Right atrium auricular region (tissue), 2 donors: ENCODE measurements at places on chromosomes 4 and X. TPM values are rescaled to one million over a fixed set of nuclear protein-coding genes. Genes with fewer than 3 reads are reported as not detected.

DNA sequence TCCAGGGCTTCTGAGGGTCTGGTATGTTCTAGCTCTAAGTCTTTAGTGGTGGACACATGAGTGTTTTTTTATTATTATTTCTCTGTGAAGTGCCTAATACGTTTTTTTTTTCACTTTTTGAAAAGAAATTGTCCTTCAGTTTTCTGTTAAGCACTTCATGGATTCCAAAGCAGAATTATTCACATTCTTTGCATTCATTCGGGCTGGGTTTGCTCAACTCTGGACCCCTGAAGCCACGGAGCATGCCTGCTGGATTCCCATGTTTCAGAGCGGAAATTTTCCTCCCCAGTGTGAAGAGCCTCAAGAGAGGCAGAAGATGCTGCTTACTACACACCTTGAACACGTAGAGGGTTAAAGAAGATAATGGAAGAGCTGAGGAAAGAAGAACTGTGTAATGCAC is 107.5 kb downstream of the EGF start:
- DNase-seq: no peak

The CACNA1F gene
- 0.11 TPM for total RNA-seq

The PJA1 gene
- 11.7 TPM for total RNA-seq

DNA sequence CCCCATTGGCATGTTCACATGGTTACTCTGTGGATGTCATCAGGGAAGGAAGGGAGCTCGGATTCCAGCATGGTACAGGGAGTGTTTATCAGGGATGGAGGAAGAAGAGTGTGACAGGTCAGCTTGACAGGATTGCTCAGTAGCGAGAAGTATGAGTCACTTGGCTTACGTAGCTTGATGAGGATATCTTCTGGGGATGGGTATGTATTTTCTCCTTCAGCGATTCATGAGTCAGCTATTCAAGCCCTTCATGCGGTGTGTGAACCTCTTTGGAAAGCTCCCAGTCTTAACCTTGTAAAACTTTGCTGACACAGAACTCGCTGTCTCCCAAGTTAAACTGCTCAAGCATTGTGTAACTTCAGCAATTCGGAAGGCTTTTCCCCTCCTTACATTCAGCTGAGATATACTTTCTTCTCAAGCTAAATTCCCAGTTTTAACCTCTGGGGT is 275.4 kb downstream of the ARHGAP10 start:
- DNase-seq: no peak

DNA sequence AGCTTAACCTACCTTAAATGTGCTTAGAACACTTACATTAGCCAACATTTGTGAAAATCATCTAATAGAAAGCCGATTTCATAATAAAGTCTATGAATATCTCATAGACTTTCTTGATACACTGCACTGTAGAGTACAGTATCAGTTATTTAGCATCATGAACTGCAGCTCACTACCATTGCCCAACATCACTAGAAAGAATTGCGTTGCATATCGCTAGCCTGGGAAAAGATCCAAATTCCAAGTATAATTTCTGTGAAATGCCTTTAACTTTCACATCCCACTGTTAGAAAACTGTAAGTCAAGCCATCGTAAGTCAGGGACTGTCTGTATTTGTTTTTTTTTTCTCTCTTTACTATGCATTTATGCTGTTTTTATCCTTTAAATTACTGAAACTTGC is 918.6 kb upstream of the PABPC4L start:
- no peak for DNase-seq

GRCh38 chr4:47468706-47469365 is 5.3 kb upstream of the COMMD8 start:
- no peak for DNase-seq

The DMP1 gene
- total RNA-seq: not detected

DNA sequence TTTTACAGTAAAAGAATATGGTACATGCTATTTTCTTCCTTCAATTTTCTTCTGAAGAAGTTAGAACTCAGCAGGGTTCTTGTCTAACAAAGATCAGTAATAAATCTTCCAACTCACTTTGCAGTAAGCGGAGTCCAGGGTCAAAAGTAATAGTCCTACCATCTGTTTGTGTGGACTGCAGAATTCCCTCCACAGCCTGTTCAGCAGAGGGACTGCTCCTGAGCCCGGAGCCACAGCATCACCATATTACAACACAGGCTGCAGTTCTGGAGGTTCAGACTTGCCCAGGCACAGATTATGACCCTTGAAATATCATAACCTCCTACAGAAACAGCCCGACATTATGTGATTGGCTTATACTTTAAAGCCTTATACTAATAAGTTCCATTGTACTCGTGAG is 10.3 kb downstream of the FHDC1 start:
- no peak for DNase-seq

- no peak for DNase-seq
Observed at GRCh38 chrX:11117745-11118144, 6.6 kb downstream of the HCCS start.

The MAGEA2 gene
- total RNA-seq: not detected

DNA sequence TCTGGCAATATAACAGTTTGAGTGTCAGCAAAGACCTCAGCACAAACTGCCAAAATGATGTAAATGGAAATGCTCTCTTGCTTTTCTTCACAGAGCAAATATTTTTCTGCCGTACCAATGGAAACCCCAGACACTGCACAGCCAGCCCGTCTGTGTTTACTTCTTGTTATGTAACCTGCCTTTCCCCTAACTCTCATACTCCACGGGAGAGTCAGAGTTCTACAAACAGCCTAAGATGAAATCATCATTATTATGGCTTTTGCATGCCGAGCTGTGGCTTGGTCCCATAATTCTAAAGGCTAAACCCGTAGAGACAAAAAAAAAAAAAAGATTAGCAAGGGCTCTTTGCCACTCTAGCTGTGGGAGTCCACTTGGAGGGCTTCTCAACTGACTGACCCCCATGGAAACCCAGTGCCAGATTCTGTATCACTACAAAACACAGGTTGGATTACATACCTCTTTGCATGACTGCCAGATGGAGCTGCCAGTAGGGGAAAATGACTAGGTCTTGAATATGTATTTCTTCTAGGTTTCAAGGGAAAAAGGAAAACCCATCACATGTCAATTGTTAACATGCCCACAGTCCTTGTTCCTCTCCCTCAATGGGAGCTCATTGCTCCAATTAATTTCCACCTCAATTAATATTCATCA is 197.2 kb upstream of the CNKSR2 start:
- no peak for DNase-seq

DNA sequence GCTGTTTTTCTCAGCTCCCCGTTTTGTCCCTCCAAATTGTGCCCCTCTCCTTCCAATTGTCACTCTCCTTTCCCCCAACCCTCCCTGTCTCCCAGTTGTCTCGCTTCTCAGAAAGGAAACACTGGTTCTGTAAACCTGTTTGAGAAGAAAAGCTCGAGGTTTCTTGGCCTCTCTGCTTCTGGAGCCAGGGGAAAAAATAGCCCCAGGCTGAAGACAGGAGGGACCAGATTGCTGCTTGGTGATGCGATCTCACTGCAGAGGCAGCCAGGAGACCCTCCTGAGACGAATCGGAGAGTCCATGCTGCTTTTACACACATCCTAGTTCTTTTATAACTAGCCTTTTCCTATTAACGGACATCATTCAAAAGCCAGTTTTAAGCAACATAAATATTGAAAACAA is 21.2 kb downstream of the TRIML1 start:
- no peak for DNase-seq

The CLGN gene
- total RNA-seq: 92.6 TPM
